ENCODE measurements at places on chromosomes 4 and X.

DNA sequence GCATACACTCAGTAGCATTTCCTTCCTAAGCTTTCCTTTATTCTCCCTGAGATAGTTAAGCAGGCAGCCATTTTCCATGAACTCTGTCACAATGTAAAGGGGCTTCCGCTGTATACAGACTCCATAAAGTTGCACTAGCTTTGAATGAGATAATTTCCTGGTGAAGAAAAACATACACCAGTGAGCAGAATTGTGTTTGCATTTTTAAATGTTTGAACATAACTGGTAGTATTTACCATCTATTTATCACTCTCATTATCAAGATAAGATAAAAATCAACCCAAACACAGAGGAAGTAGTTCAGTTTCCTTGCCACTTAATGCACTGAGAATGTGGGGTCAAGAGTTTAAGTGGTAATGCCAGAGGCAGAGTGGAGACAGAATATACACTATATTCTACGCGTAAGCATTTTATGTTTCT is 54.1 kb downstream of the TXK start:
- DNase-seq: no peak

DNA sequence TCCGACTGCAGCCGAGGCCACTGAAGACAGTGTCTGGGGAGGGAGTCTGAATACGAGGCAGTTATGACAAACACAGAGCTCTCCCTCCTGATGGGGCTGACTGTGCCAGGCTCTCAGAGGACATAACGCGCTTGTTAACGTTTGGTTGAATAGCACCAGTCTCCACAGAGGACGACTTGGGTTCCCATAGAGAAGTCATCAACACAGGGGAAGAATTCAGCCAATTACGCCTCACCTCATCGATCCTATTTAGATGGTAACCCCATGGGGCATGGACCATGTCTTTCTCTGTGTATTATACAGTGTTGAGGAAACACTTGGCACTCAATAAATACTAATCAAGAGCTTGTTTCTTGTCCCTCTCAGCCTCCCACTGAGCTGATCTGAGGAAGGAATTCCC is 642.6 kb upstream of the LCORL start:
- no peak for DNase-seq

DNA sequence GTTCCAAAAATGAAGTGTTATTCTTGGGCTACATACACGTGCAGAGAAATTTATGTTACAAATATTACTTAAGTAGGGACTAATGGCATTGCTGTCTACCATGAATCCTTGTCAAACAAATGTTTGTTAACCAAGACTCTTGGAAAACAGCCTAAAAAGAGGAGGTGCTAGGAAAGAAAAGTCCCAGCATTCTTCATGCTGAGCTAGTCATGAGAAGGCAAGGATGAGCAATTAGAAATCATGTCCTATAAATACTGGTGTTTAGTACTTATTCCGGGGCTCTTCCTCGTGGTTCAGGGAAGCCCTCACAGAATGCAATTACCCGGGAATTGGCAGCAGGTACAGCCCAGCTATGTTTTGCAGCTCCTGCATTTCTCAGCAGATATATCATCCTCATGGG is 378.1 kb upstream of the FTHL17 start:
- DNase-seq: no peak

GRCh38 chr4:182010876-182011275 is 232.3 kb upstream of the TENM3 start:
- DNase-seq: no peak
